Activated B cell treated with CpG ODN at 0.5 μM for 24 hours (primary cell): ENCODE measurements at places on chromosomes 4 and X. TPM values are rescaled to one million over a fixed set of nuclear protein-coding genes. Genes with fewer than 3 reads are reported as not detected.

The NAT8L gene
- 0.15 and 0.24 TPM in 2 replicates for total RNA-seq

The SPANXA2 gene
- total RNA-seq = not detected in 2 replicates

The VCX2 gene
- total RNA-seq = not detected in 2 replicates

The MAGEB2 gene
- total RNA-seq = not detected in 2 replicates

The PRSS12 gene
- total RNA-seq = not detected in 2 replicates

The HDAC8 gene
- 29.0 and 39.6 TPM in 2 replicates for total RNA-seq

The KLB gene
- 0.18 and 0.20 TPM in 2 replicates for total RNA-seq

The LRAT gene
- not detected in 2 replicates for total RNA-seq

The SSX2 gene
- total RNA-seq = not detected in 2 replicates

The CLDN2 gene
- not detected in 2 replicates for total RNA-seq

The CXorf49 gene
- not detected in 2 replicates for total RNA-seq

The PPARGC1A gene
- total RNA-seq = not detected in 2 replicates

The RIBC1 gene
- total RNA-seq = 0.86 and 0.91 TPM in 2 replicates

The TMSB15A gene
- total RNA-seq = not detected in 2 replicates

The ARMCX1 gene
- 0.38 and 0.42 TPM in 2 replicates for total RNA-seq

The XAGE2 gene
- total RNA-seq = not detected in 2 replicates

The PCSK1N gene
- total RNA-seq = not detected in 2 replicates

The CLDN22 gene
- total RNA-seq = not detected in 2 replicates

The METAP1 gene
- total RNA-seq = 29.9 and 38.6 TPM in 2 replicates

The MAGEA9B gene
- not detected in 2 replicates for total RNA-seq

The GPR78 gene
- total RNA-seq = not detected in 2 replicates

The MAGEC2 gene
- not detected in 2 replicates for total RNA-seq

The APLN gene
- total RNA-seq = not detected in 2 replicates

The RELL1 gene
- total RNA-seq = 0.71 and 1.0 TPM in 2 replicates

The C1QTNF7 gene
- not detected in 2 replicates for total RNA-seq

The CCNB3 gene
- total RNA-seq = 0.37 and 1.4 TPM in 2 replicates

The POU4F2 gene
- total RNA-seq = not detected in 2 replicates

The ADGRG2 gene
- not detected in 2 replicates for total RNA-seq

The HPGD gene
- total RNA-seq = 0.07 TPM in 1 of 2 replicates, not detected in the other
